ENCODE measurements at places on chromosomes 7 and 10.

GRCh38 chr7:128299109-128299607 lies 44.5 kb downstream of the RBM28 start:
- no peak for DNase-seq

GRCh38 chr10:101224910-101225823 lies 4.1 kb downstream of the LBX1 start:
- no peak for DNase-seq

- no peak for DNase-seq
Observed at GRCh38 chr7:20229081-20229480, 11.9 kb upstream of the MACC1 start.

DNA sequence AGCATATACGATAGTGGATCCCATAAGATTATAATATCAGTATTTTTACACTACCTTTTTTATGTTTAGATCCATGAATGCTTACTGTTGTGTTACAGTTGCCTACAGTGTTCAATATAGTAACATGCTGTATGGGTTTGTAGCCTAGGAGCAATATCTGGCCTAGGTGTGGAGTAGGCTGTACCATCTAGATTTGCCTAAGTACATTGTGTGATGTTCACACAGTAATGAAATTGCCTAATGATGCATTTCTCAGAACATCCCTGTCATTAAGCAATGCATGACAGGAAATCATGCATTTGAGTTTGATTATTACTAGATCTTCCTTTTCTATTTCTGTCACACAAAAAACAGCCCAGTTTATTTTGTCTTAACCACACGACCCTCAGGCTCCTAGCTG lies 14.5 kb downstream of the CBX3 start:
- DNase-seq = no peak

DNA sequence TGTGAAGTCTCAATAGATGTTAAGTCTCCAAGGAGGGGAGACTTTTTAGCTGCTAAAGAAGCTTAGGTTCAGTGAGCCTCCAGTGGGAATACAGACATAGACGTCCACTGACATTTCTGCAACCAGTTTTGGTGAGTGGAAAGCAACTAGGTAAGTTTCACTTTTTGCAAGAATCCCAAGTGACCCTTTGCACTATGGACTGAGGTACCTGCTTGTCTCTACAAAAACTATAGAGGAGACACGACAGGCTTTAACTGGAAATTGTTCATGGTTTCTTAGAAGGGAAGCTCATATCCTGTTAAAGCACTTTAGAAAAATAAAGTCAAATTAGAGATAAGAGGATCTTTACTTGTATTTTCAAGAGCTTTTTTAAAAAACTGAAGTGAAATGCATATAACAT lies 38.6 kb downstream of the GBF1 start:
- DNase-seq = no peak

DNA sequence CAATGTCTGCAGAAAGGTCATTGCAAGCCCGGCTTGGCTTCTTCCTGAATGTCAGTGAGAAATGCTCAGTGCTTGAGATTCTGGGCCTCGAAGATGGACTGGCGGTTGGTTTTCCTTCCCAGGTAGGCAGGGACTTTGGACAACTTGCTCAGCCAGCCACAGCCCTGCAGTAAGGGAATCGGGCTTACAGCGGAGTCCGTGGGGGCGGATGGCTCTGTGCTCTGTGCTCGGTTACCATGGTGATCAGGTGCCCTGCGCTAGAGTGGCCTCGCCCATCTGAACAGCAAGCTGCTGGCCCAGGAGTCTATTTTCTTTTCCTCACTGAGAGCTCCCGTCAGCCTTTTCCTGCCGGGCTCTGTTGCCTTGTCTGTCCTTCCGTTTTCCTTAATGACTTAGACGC lies 77.8 kb upstream of the SH2B2 start:
- DNase-seq = no peak

DNA sequence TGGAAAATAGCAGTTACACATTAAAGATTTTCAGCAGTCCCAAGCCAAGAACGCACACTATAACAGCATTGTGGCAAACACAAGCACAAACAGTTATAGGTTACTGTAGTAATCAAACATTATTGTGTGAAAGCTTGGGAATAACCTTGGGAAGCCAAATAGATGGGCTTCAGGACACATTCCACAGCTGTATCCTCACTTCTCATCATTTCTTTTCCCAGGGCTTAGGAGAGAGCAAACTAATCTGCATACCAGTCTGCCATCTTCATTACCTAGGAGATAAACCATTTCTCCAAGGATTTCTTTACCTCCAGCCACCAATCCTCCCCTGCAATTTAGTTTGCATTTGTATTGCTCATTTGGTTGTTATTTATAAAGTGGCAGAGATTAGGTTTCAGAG lies 352.4 kb downstream of the SH2D4B start:
- no peak for DNase-seq

DNA sequence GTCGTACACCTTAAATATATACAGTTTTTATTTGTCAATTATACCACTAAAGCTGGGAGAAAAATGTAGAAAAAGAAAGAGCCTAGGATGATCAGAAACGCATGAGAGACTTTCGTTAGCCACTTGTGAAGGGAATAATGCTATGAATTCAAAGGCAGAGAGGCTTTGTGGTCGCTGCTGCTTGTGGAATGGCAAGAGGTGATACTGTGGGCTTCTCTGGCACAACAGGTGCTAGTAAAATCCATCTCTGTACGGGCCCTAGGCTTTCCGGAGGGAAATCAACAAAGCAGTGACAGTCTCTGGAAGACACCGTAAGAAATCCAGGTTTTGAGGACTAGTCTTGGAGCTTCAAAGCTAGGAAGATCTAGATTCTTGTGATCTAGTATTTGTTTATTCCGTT lies 52.6 kb downstream of the LRRC72 start:
- DNase-seq = no peak

GRCh38 chr10:191703-192518 lies 56.7 kb downstream of the ZMYND11 start:
- no peak for DNase-seq

DNA sequence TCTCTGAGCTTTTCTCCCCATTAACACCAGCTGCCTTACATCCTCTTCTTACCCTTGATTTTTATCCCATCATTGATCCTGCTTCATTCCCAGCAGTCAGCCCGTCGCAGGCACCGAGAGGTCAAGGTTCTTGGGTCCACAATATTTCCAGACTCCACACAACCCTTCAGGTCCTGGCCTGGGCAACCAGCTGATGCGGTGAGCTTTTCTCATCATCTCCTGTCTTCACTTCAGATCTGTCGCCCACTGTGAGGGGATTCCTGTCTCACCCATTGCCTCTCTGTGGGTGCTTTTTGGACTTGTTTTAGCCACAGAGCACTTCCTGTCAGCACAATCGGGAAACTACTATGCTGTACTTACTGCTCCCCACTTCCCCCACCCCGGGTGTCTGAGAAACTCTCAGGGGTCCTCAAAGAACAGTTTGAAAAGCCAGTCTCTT lies 8.4 kb upstream of the PVRIG start:
- no peak for DNase-seq

Measured in activated CD4-positive, CD25-positive, alpha-beta regulatory T cell treated with anti-CD3 and anti-CD28 coated beads, Interleukin-2, amount 50 U/mL, for 16 hours (primary cell).